ENCODE measurements at places on chromosomes 1 and 21.

- DNase-seq = no peak
These were observed 14.6 kb downstream of the ARHGEF10L start for GRCh38 chr1:17553975-17554700.

- no peak for DNase-seq
These were observed 5.9 kb downstream of the KIAA2013 start for GRCh38 chr1:11920239-11920903.

GRCh38 chr1:15760520-15761211 lies 2.1 kb downstream of the FBLIM1 start:
- no peak for DNase-seq

DNA sequence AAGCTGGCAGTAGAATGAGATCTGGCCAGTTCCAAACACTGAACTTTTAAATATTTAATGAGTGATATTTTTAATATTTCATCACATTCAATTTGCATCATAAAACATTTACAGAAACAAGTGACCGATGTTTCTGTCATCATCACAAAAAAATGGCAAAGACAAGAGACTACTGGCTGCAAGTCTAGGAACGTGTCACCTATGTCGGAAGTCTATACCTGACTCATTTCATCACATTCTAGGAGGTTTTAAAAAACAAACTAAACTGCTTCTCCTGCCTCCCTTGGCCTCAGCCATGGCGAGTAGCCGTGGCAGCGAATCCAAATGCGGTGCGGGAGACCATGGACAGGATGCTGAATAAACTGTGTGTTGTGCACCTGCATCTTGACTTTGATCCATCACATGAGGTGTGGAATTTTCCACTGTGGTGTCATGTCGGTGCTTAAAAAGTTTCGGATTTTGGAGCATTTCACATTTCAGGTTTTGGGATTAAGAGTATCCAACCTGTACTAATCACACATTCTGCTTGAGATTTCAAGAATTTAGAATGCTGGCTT lies 43.1 kb downstream of the CLSTN1 start:
- no peak for DNase-seq

DNA sequence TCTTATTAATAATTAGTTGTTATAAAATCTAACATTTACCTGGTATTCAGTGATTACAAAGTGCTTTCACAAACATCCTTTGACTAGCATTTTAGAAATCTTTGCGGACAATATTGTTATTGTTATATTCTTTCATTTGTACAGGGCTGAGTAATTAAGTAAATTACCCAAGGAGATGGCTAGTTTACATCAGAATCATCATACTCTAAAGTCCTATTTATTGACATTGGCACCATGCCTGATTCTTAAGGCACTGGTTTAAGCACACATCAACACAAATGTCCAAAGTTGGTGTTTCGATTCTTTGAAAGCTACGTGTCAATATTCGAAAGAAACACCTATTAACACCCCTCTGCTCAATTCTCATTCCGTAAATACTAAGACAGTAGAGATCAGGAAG lies 424.6 kb upstream of the CHRM3 start:
- no peak for DNase-seq

GRCh38 chr1:39063775-39064174 lies 37.6 kb downstream of the NDUFS5 start:
- DNase-seq = no peak

GRCh38 chr1:208127792-208128529 lies 116.2 kb downstream of the PLXNA2 start:
- no peak for DNase-seq

- no peak for DNase-seq
These were observed 672.8 kb downstream of the PTPRC start for GRCh38 chr1:199311478-199312262.

DNA sequence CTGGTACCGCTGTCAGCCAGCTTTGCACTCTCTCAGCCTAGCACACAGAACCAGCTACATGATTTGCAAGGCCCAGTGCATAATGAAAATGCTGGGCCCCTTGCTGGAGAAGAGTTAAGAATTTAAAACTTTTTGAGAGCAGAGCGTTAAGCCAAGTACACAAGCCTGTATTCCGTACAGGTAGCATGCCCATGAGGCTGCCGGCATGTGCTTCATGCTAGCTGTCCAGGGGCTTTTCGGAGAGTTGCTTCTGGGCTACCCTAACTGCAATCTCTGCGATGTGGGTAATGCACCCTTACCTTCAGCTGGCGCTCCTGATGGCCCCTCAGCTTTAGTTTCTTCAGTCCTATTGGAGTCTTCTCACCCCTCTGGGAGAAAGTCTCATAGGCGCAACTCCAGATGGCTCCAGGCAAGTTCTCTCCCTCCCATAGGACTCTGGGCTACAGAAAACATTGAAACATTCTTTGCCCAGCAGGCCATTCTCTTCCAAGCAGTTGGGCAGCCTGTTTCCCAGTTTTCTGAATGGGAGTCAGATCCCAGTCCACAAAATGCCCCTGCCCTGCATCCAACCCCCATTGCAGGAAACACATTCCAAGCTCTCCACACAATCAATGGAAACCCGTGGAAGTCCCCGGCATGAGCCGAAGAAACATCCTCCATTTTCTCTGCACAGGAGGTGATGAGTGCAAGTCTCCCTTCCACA lies 5.7 kb upstream of the AKT3 start:
- DNase-seq = no peak

DNA sequence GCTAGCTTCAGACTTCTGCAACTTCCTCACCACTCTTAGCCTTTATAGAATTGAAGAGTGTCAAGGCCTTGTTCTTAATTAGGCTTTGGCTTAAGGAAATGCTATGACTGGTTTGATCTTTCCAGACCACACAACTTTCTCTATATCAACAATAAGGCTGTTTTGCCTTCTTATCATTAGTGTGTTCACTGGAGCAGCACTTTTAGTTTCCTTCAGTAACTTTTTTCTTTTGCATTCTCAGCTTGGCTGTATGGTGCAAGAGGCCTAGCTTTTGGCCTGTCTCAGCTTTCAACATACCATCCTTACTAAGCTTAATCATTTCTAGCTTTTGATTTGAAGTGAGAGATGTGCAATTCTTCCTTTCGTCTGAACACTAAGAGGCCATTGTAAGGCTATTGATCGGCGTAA lies 8.6 kb downstream of the PRKACB start:
- no peak for DNase-seq

- DNase-seq = no peak
These were observed 238.0 kb downstream of the NTNG1 start for GRCh38 chr1:107378866-107379265.

DNA sequence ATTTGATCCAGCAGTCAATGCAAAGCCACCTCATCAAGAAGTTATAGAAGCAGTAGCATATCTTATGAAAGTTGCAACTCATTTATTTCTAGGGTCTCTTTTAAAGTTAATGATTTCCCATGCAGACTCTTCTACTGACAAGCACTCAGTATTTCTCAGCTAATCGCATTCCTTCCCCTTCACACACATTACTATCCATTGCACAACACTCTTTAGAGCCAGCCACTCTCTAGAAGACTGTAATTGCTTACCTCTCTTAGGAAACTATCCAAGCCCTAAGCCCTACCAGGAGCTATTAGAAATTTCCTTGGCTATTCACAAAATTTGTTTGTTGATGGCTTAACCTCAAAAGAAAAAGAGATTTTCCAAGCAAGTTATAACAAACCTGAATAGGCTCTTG lies 106.0 kb downstream of the ADAMTS1 start:
- DNase-seq = no peak

- no peak for DNase-seq
These were observed 9.9 kb downstream of the KCNJ15 start for GRCh38 chr21:38266732-38267131.

DNA sequence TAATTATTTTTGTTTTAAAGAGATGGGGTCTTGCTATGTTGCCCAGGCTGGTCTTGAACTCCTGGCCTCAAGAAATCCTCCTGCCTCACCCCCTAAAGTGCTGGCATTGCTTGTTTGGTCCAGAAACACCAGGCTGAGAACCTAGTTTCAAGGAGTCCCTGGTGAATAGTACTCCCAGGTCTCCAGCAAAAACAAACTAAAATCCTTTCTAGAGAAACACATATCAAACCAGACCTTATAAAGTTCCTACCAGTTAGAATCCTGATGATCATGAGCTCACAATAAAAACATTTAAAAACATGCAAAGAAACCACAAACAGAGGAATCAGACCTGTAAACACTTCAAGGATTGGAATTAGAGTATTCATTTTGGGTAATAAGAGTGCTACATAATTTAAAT lies 34.4 kb upstream of the PADI1 start:
- DNase-seq = no peak

DNA sequence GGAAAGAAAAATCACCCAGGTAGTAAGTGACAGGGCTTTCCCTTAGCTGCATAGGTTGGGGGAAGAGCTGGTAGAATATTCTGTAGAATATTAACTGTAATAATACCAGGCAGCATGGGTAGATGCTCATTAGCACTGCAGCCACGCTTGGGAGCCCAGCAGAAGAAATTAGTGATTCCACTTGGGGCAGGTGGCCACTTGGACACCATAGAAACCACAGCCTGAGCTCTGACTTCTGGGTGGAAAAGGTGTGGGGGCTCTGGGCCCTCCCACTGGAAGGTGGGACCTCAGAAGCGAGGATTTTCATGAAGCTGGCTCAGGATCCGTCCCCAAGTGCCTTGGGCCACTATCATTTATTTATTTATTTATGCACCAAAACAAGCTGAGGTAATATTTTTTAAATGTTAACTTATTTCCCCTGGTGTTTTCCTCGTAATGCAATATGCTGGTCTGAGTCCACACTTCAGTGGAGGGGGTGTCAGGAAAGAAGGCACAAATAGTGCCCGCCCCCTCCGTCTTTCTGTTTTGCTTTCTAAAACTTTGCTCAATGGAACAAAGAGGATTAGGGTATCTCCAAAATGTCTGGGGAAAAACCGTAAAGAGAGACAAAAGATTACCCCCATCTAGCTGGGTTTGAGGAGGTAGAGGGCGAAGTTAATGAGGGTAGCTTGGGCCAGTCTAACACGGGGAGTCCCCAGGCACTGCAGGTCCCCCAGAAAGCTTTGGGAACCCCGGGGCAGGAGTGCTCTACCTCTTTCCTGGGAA lies 75.2 kb upstream of the GADD45A start:
- DNase-seq = no peak

DNA sequence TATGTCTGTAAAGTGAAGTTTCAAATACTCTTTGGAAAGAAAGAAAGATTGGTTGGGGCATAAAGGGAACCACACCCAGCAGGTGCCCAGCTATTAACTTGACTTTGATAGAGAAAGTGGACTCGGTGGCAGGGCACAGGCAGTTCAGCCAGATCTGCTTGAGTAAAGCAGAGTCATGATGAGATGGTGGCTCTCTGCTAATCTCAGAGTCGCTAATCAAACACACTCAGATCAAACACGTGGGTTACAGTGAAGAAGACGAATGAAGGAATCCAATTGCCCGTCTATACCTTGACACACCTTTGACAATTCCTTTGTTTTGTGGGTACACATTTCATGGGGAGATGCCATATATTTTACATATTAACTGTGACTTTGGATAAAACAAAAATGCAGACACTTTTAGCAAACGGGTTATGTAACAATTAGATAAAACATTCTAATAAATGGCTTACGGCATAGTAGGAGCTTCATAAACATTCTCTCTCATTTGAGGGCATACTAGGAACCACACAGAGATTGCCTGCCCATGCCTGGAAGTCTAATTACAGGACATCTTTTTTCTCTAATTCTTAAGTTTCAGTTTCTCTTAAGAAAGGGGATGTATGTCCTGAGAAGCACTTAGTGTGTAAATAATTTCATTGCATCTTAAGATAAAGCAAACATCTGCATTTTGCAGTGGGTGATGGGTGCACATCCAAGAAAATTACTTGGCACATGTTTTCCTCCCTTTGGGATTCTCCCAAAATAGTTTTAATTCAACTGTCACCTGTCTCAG lies 7.2 kb downstream of the CBR1 start:
- DNase-seq = no peak

DNA sequence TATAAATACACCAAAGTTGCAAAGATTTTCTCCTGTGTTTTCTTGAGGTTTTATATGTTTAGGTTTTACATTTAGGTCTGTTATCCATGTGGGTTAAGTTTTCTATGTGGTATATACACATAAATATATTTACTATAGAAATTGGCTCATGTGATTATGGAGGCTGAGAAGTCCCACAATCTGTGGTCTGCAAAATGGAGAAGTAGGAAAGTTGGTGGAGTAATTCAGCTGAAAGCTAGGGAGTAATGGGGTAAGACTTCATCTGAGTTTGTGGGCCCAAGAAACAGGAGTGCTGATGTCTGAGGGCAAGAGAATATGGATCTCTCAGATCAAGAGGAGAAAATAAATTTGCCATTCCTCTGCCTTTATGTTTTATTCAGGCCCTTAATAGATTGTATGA lies 146.0 kb downstream of the GPATCH2 start:
- no peak for DNase-seq

GRCh38 chr1:30830537-30830936 lies 73.0 kb upstream of the LAPTM5 start:
- DNase-seq = no peak

GRCh38 chr1:119910618-119911017 lies 14.3 kb upstream of the ADAM30 start:
- no peak for DNase-seq

- no peak for DNase-seq
These were observed 20.7 kb downstream of the TNFRSF8 start for GRCh38 chr1:12083766-12084165.

GRCh38 chr21:34649400-34649799 lies 19.4 kb upstream of the CLIC6 start:
- DNase-seq = no peak

DNA sequence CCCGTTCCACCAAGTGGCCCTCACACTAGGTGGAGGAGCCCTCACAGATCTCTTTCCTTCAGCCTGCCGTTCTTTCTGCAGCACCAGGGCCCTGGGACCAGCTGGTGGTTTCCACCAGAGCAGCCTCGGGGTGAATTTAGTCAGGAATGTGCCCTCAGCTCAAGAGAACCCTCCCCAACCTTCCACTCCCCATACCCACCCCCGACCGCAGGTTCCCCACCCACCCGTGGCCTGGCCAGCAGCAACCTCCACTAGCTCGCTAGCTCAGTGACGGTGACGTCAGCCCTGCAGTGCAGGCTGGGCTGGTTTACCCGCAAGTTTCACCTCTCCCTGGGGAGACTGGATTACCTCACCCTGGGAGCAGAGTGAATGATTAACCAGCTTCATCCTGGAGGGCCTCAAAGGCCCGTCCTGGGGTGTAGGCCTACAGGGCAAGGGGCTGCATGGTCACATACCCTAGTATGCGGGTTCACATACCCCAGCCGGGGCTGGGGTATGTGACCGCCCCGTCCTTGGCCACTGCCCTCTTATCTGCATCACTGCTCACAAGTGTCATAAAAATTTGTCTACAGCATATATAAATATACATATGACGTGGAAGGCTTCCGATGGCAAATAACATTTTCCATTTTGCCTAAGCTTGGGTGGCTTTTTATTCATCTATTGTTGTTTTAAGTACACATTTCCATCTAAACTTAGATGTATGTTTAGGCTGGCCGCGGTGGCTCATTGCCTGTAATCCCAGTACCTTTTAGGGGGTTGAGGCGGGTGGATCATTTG lies 24.5 kb downstream of the ELF3 start:
- DNase-seq = no peak

DNA sequence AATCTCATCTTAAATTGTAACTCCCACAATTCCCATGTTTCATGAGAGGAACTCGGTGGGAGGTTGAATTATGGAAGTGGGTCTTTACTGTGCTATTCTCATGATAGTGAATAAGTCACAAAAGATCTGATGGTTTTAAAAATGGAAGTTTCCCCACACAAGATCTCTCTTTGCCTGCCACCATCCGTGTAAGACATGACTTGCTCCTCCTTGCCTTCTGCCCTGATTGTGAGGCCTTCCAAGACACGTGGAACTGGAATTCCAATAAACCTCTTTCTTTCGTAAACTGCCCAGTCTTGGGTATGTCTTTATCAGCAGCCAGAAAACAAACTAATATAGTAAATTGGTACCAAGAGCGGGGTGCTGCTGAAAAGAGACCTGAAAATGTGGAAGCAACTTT lies 761.6 kb upstream of the RGS18 start:
- DNase-seq = no peak

GRCh38 chr1:81690676-81691453 lies 109.9 kb upstream of the ADGRL2 start:
- no peak for DNase-seq

All from natural killer cell (primary cell).